NCI-H460 (cell line): ENCODE measurements at places on chromosomes 2 and 18.
A peak's percentile ranks its signal among the peaks of the same experiment; 100 is the strongest.

DNA sequence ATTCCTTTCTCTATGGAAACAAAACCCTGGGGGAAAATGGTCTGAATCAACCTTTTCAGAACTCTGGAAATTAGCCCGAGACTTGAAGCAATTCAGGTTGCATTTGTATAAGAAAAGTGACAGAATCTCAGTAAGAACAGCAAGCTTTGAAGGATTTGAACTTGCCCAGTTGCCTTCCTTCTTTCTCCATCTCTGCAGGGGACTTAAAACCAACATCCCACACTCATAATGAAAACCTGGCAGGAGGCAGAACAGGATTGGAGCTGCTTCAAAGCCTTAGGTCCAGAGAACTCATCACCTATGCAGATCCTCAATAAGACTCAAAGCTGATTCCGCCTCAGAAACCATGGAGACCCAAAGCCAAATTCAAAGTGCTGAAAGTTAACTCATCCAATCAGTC, 790.5 kb upstream of the ID2 start:
- DNase-seq = no peak

DNA sequence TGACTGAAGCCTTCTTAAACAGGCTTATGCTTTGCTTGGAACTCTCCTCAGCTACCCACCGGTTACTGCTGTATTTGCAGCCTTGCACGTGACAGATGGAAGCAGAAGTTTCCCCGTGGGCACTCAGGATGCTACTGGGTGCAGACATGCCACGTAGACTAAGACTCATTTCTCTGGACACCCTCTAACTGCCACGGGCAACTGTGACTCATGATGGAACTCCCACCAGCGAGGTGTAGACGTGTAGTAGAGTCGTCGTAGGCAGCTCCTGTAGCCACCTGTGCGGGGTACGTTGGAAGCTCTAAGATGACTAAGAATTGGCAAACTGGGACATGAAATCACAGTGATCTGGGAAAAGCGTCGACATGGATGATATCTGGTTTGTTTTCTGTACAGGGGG, 27.5 kb downstream of the TSHZ1 start:
- DNase-seq = no peak

DNA sequence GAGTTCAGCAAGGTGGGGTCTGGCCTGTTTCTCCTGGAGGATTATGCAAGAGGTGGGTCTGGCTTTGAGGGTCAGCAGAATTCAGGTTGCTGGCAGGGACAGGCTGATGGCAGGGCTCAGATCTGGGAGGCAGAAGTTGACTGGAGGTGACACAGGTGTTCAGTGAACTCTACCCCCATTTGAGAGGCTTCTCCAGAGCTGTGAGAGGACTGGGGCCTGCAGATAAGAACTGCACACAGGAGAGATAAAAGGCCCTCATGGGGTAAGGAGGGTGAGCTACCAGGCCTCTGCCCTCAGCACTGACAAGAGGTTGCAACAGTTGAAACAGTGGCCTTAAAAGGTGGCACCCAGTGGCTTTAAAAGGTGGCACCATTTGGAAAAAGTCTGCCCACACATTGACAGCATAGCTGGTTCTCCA, 13.1 kb downstream of the MOCOS start:
- no peak for DNase-seq

- no peak for DNase-seq
Observed at GRCh38 chr2:96129528-96130120, 8.7 kb downstream of the ASTL start.

- DNase-seq = peak; percentile 16
Observed at GRCh38 chr18:54558609-54559585, 32.1 kb upstream of the DYNAP start.

GRCh38 chr2:232898592-232899543, 28.8 kb downstream of the SNORC start:
- DNase-seq = no peak

- DNase-seq = no peak
Observed at GRCh38 chr2:238163481-238164198, 4.9 kb downstream of the ERFE start.

DNA sequence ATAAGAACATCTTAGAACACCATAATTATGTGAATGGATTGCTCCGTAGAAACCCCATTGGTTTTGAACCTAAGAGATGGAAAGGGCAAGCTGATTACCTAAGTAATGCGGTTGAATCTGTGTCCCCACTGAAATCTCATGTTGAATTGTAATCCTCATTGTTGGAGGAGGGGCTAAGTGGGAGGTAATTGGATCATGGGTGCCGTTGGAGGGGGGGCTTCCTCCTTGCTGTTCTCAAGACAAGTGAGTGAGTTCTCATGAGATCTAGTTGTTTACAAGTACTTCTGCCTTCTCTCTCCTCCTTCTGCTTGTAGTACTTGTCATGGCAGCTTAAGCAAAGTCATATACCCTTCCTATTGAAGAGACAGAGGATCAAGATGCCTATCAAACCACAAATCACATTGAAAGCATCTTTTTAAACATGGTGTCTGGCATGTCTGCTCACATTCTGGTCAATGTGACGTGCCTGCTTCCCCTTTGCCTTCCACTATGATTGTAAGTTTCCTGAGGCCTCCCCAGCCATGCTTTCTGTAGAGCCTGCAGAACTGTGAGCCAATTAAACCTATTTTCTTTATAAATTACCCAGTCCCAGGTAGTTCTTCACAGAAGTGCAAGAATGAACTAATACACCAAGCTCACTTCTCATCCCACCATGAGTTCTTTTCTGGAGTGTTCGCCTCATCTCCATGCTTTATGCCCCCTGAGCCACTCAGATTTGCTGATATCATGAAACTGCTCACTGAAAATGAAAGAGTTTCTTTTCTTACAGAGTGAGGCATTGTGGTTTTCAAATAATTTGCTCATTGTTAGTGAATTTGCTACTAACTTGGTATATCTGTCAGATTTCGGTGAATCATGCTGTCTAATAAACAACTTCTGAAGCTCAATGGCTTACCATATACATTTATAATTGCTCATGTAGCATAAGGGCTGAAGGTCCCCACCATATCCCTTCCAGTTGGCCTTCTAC, 23.6 kb downstream of the KCNE4 start:
- DNase-seq = no peak

- DNase-seq = no peak
Observed at GRCh38 chr18:6203791-6204190, 210.9 kb downstream of the L3MBTL4 start.

DNA sequence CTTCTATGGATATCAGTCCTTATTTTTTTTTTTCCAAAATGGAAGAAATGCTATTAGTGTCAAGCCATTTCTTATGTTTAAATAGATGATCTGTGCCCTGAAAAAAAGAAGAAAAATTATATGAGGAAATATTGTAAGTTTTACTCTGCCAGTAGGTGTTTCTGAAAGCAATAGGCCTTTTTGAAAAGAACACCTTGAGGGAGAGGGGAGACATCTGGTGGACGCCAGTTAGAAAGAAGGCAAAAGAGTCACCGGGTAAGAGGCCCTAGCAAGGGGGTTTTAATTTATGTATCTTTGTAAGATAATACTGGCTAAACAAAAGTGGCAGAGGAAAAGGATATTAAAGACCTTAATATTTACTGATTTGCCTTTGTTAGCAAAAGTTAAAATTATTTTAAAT, 56.1 kb downstream of the DYNAP start:
- DNase-seq = peak; percentile 18

- no peak for DNase-seq
Observed at GRCh38 chr18:70075906-70076305, 128.2 kb upstream of the CD226 start.

GRCh38 chr18:23757437-23757733, 68.1 kb downstream of the LAMA3 start:
- DNase-seq = no peak

DNA sequence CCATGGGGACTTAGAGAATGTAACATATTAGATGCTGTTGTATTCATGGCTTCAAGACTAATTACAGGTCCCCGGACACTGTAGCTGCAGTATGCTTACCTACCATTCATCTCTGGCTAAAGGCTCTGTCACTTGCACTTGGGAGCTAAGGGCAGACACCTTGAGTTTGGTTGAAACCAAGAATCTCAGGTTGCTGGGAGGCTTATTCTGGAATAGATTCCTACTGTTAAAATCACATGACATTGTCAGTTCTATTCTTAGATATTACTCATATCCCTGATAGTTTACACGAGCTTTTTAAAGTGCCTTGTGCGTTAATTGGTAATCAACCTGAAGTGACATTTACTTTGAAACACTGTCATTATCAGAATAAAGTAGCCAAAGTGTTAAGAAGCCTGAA, 73.0 kb upstream of the EPB41L5 start:
- no peak for DNase-seq

- no peak for DNase-seq
Observed at GRCh38 chr2:145845923-145846322, 1326.0 kb upstream of the ZEB2 start.

GRCh38 chr18:43563780-43564179, 286.5 kb upstream of the SYT4 start:
- peak; percentile 26 for DNase-seq

DNA sequence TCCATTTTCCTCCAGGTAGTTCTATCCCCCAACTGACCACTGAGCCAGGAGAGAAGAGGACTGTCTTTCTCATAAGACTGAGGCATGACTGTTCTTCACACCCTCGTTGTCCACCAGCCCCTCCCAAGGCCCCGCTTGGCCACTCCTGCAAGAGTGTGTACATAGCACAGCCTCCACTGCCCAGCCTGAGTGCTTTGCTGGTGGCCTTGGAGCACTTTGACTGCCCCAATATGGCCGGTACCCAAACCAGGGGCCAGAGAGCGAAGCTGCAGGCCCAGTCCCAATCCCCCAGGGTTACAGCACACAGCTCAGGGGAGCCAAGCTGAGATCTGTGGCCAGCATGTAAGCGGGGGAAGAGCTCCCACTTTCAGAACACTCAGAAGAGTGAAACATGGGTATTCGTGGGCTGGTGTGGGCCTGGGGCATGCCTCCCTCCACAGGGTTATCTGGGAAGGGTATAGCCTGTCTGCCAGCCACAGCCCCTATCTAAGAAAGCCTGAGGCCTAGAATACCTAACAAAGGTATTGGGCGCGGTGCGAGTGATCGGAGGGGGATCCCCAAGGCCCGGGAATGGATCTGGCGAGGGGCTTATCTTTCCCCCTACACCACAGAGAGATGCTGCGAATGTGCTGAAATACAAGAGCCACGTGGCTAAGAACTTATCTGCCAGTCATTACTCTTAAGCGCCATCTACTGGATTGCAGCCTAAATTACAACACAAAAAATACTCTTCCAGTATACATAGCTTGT, 163.8 kb downstream of the WDPCP start:
- DNase-seq = peak; percentile 43
